Renal pelvis (tissue), 12 donors: ENCODE measurements at places on chromosomes 13 and 19. TPM values are rescaled to one million over a fixed set of nuclear protein-coding genes. Genes with fewer than 3 reads are reported as not detected.

DNA sequence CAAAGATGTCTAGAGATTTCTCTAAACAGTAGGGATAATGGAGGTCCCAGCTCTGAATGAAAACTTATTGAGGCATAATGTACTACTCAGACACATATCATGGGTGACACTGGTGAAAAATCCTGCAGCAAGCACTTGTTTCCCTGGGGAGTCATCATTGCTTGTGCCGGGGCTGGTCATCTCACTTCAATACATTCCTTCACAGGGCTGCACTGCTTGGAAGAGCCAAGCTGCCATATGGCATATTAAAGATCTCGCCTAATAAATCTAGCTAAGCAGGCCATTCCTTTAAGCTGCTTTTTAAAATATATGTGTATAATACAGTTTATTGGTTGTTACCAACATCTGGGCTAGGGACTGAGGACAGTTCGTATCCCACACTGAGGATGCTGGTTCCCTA lies 332.2 kb upstream of the GPC6 start:
- DNase-seq = no peak

Gene DHDH
- polyA plus RNA-seq = 11.6 TPM

Gene MED26
- polyA plus RNA-seq = 7.1 TPM

GRCh38 chr13:23567906-23568460 lies 2.2 kb upstream of the TNFRSF19 start:
- DNase-seq = no peak

GRCh38 chr13:30196025-30196424 lies 111.3 kb downstream of the KATNAL1 start:
- no peak for DNase-seq

- no peak for DNase-seq
Measured at GRCh38 chr13:66640231-66640630, 589.9 kb downstream of the PCDH9 start.

Gene CBARP
- polyA plus RNA-seq = 3.2 TPM

Gene INSR
- 31.3 TPM for polyA plus RNA-seq

- DNase-seq = no peak
Measured at GRCh38 chr13:53520132-53520531, 491.5 kb downstream of the OLFM4 start.

Gene DEDD2
- polyA plus RNA-seq = 27.9 TPM

DNA sequence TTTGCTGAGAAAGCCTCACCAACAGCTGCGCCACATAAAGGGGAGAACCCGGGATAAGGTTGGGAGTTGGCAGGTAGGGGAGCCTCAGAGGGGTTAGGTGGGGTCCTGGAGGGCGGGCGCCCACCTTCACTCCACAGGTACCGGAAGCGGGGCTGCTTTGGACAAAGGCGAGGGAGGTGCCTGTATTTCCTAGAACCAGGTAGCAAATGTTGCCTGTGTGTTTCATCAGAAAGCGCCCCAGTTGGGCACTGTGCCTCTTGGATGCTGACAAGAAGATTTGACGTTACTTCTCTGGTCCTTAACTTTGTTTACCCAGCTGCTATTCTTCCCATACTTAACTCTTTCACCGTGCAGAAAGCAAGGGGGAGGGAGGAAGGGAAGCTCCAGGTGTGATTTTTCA lies 278.9 kb downstream of the ZNF536 start:
- DNase-seq = no peak

DNA sequence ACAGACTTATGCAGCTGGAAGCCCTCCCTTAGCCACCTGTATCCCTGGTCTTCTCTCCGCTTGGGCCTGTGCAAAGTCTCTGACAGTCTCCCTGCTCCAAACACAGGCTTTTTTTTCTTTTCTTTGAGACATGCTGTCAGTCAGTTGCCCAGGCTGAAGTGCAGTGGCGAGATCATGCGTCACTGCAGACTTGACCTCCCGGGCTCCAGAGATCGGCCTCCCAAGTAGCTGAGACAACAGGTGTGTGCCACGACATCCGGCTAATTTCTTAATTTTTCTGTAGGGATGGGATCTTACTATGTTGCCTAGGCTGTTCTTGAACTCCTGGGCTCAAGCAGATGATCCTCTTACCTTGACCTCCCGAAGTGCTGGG lies 1.6 kb downstream of the MZF1 start:
- no peak for DNase-seq

DNA sequence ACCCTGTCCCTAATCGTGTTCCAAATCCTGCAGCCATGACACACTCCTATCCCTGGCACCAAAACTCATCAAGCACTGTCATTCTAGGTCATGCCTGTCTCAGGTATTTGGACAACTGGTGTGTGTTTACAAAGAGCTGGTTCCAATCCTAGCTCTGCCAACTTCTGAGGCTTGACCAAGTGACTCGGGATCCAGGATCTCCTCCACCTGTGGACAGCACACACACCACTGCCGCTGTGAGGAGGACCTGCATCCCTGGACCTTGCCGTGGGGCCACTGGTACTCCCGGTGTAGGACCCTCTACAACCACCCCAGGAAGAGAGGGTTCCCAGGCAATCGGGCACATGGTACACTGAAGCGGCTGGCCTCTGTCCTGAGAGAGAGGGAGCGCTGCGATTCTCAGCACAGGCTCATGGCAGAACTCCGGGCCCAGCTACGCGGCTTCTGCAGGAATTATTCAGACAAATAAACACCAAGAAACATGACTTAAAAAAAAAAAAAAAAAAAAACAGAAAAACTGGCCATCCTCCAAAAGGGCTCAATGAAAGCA lies 20.4 kb downstream of the MLLT1 start:
- no peak for DNase-seq
